ENCODE measurements at places on chromosomes 7 and 10. TPM values are rescaled to one million over a fixed set of nuclear protein-coding genes. Genes with fewer than 3 reads are reported as not detected.

DNA sequence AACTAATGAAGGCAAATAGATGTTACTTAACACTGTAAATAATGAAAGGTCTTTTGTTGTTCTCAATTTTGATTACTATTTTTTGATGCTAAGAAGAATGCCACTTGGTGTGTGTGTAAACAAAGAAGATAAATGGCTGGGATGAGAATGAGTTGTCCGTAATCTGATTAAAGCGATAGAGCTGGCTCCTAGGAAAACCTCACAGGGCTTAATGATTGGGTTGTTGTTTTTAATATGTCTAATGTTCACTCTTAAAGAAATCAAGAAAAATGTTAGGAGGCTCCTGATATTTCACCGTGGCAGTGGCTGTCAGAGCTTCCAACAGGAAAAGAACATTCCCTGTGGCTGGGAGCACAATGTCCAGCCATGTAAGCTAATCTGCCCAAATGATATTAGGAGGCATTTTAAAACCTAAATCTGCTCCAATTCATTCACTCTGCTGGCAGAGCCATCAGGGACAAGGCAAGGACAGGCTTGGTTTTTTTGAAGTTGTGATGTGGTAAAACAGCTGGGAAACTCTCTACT lies 243.9 kb downstream of the SNX10 start:
- H3K4me3 ChIP-seq = no peak overlapping the region
- no peaks in the 10 kb centered on the region for H3K36me3 ChIP-seq
- no peaks in the 10 kb centered on the region for H3K4me1 ChIP-seq
- peaks cover 1% of the 10 kb centered on the region for H3K27me3 ChIP-seq

DNA sequence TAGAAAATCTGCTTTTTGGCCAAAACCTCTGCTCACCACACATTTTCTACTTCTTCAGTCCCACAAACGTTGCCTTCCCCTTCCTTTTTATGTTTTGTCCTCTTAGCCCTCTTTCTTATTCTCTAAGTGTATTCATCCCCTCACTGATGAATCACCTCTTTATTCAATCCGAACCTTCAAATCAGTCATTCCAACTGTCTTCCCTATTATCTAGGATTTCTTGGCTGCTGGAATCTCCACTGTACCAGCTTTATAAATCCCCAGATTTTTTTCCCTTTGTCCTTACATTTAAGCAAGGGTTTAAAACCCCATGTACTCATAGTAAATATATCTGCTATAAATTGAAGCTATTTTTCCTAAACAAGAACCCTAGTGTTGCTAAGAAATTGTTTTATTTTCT lies 176.9 kb downstream of the SEMA3A start:
- peaks cover 2% of the 10 kb centered on the region for H3K27me3 ChIP-seq
- H3K4me3 ChIP-seq = no peak overlapping the region
- H3K4me1 ChIP-seq = no peaks in the 10 kb centered on the region
- H3K36me3 ChIP-seq = no peaks in the 10 kb centered on the region

- H3K4me3 ChIP-seq = no peak overlapping the region
- no peak overlapping the region for H3K27ac ChIP-seq
- H3K36me3 ChIP-seq = no peaks in the 10 kb centered on the region
- no peaks in the 10 kb centered on the region for H3K27me3 ChIP-seq
- no peak for DNase-seq
These were observed 121.5 kb downstream of the TPST1 start for GRCh38 chr7:66326501-66327215.

IL6 gene
- 13.1 TPM for total RNA-seq

GIMAP4 gene
- total RNA-seq = 75.3 TPM

TMEM178B gene
- 0.42 TPM for total RNA-seq

Measured in aorta (tissue), 5 donors.